MV-4-11 (cell line): ENCODE measurements at places on chromosomes 2 and 18.
A peak's percentile ranks its signal among the peaks of the same experiment; 100 is the strongest.

DNA sequence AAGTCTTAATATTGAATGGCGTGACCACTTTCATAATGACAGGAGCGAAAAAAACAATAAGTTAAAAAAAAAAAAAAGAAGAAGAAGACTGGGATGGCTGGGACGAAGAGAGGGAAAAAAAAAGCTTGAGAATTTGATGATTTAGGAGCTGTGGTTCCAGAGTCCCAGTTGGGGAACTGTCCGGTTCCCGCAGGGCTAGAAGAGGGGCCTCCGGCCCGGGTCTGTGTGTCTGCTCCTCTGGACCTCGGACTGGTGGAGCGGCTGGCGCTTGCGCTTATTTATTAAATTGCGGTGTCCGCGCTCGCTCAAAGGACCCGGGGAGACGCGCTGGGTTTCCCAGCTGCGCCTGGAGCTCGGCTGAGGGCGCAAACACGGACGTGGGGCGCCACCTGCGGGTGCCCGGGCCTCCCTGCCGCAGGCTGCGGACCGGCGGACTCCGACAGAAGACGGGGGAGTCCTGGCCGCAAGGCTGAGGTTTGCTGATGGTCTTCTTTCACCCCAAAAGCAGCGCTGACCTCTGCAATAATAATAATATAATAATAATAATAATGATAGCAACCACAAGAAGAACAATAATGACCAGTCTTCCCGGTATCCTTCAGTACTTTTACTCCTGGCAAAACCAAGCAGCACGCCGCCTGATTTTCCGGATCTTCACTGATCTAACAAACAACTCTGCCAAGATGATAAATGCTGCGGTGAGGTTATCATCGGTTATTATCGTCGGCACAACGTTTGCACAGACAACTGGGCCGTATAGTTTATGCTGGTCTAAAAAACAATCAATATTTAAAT, at the start of gene CBLN2:
Gene CBLN2 (minus strand): TSS at position 251 of the 795 bp plus-strand sequence. CDS start 2,182 bp downstream, outside the sequence.
- no peak for DNase-seq

DNA sequence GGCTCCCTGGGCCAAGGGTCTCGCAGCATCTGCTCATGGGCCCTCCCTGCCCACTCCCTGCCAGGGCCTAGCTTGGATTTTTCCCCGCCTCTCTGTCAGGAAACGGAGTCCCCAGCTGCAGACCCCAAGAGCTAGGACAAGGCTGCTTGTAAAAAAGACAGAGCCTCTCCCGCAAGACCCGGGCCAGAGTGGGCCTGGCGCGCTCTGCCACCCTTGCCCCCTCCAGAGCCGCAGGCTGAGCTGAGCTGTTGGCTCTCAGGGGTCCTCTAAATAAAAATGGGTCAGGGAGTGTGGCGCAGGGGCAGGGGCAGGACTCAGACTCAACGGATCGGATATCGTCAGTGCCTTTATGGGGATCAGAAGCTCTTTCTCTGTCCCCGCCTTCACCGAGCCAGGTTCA, 112.6 kb downstream of the CABLES1 start:
- DNase-seq, result no peak

DNA sequence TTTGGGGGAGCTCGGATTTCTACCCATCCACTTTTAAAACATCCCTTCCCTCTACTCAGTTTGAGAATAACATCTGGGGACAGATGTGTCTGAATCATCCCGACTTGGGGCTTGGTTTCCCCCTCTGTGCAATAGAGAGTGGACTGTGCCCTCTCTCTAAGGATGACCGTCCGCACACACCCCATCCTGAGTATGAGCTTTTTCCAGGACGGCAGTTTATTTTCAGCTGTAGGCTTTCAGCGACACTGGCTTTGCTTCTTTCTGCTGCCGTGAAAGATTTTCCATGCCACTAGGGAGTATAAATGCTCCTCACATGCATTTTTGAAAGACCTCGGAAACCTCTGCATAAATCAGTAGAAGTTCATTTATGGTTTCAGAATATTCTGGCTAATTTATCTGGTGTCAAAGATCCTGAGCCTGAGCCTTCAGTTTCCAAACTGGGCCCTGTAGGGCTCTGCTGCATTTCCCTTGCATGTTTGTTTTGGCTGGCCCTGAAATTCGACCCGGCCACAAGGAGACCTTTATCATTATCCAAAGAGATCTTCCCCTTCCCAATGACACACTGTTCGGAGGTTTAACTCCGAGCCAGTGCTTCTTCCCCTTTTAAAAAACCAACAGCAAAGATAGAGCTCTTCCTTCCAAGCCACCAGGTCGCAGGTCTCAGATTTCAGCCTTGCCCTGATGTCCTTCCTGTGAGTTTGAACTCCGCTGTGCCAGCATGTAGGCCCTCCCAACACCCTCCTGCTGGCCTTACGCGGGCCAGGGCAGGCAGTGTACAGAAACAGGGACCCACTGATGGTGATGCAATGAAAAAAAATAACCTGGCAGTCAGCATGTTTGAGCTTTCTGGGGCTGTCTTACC, 53.3 kb downstream of the FECH start:
- peak; percentile 71 for DNase-seq

- no peak for DNase-seq
Measured at GRCh38 chr2:137250401-137250800, 485.1 kb downstream of the THSD7B start.

DNA sequence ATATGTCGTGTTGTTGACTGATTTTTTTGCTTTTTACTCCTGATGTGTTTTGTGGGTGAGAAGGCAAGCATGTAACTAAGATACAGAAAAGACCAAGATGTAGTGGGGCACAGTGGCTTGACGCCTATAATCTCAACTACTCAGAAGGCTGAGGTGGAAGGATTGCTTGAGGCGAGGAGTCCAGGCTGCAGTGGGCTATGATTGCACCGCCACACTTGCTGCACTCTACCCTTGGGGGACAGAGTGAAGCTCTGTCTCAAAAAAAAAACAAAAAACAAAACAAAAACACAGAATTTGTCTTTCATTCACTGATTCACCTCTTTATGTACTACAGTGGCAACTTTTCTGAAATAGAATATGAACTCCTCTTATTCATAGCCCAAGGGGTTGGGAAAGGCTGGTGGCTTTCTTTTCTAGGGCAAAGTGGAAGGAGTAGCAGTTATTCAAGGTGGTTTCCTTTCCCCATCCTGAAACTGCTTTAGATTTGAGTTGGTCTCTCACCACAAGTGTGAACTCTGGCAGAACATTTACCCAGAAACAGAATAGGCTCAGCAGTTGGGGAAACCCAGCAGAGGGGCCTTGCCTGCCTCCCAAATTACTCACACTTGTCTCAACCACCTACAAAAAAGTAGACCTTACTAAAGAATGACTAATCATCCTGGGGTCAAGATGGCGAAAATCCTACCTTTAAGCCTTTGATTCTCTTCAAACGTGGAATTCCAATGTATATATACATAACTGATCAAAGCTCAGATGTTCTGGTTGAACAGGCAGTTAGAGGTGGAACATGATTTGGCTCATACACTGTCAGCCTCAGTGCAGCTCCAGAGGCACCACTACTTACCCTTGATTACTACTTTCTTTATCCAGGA, 6.5 kb downstream of the TANK start:
- peak; percentile 58 for DNase-seq

- no peak for DNase-seq
Measured at GRCh38 chr2:27762951-27763906, 8.3 kb upstream of the MRPL33 start.
